ENCODE measurements at places on chromosomes 7 and 10.

GRCh38 chr7:130145424-130146100 lies 59.6 kb downstream of the TMEM209 start:
- no peak for DNase-seq

- no peak for DNase-seq
Observed at GRCh38 chr7:46569133-46569465, 648.0 kb upstream of the IGFBP3 start.

GRCh38 chr7:44794331-44794730 lies 2.1 kb upstream of the PPIA start:
- DNase-seq: no peak

GRCh38 chr7:101137651-101138212 lies 10.8 kb downstream of the SERPINE1 start:
- DNase-seq: no peak

All from NCI-H1436 treated with DMSO at 0.1 percent for 48 hours (cell line).